ENCODE measurements at places on chromosomes 12 and 14. TPM values are rescaled to one million over a fixed set of nuclear protein-coding genes. Genes with fewer than 3 reads are reported as not detected.

DNA sequence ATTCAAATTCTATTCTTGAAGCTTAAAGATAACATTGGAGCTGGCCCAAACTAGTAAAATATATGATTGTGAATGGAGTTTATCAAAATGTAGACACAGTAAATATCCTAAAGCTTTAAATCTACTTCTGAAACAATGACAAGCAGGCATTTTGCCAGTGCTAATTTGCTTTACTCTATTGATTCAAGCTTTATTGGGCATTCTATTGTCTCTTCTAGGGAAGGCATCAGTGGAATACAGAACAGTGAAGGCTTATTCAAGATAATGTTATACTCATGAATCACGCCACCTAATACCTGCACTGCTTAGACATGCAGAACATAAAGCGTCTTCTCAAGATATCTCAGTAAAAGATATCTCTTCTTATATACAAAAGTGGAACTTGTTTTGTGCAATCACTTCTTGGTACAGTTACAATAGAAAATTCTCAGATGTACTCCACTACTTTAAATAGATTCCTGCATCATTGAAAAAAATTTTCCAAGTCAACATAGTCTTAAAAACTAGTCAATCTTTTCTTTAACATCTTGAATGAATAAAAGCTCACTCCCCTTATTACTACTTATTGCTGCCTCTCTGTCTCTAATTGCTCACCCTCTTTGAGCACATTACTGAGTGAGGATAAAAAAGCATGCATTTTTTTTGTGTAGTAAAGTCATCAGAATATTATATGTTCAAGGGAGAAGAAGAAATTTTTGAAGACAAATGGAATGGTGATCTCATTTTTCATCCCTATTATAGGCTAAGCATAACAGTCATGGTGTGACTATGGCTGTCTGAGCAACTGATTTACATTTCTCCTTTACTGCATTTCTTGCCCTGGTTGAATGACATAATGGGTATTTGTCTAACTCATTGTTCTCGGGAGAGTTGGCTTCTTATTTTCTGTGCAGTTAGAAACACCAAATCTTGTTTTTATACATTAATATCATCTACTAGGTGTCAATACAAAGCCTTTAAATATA, 98.0 kb upstream of the E2F7 start:
- peak; percentile 27 for DNase-seq

DNA sequence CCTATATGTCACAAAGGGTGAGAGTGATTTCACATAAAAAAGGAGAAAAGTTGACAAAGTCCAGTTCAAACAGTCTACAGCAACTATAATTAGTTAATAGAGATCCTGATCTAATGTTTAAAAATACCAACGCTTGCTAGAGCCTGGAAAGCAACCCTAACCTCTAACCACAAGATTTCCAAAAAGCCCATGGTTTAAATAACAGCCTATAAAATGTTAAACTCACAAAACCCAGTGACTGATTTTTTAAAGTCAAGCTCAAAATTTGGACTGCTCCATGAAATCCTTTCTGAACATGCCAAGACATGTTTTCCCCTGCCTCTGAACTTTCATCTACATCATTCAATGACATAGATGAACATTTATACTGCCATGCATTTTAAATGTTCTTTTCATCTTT, 81.6 kb downstream of the PLEKHG7 start:
- peak; percentile 18 for DNase-seq

The DLGAP5 gene
- total RNA-seq, result 11.0 TPM

DNA sequence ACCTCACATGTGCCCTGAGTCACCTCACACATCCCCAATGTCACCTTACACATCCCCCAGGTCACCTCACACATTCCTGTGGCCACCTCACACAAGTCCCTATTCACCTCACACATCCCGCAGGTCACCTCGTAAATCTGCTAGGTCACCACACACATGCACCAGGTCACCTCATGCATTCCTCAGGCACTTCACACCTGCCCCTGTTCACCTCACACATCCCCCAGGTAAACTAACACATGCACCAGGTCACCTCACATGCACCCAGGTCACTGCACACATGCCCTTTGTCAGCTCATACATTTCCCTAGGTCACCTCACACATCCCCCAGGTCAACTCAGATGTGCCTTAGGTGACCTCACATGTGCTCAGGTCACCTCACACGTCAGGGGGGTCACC, 639.8 kb downstream of the TMEM121 start:
- DNase-seq, result no peak

- DNase-seq, result no peak
These were observed 776.0 kb downstream of the C12orf50 start for GRCh38 chr12:87253157-87253556.

DNA sequence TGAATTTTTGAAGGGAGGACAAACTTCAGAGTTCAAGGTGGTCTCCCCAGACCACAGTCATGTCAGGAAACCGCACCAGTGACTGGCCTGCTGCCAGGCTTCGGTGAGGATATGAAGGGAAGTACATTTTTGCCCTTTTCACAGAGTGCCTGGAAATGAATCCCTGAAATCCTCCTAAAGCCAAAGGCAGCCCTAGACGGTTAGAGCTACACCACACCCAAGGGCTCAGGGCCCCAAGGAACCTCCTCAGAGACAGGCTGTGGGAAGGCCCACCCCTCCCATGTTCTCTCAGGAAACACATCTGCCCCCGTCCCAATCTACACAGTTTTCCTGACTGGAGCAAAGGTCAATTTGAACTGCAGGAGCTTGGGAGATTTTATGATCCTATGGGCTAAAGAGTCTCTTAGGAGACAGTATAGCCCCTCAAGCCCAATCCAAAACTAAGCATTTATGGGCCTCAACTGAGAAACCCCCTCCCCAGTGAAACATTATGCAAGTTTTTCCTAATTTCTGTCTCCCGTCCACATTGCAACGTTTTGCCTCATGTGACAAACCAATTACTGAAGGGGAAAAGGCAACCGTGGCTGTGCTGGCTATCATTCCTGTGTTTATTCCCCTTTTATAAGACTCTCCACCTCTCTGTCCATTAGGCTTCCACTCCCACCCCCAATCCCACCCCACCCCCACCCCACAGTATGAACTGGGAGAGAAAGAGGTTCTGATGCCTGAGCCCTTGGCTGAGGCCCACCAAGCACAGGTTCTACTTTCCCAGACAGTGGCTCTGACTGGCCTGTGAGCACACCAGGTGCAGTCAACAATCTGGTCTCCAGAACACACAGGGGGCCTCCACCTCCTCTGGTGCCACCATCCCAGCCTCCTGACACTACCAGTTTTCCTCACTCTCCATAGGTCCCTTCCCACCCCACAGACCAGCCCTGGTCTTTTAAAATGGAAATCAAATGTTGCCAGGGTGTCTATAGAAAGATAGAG, 9.6 kb upstream of the RNASE1 start:
- no peak for DNase-seq

GRCh38 chr12:121036810-121037326, 2.2 kb downstream of the OASL start:
- DNase-seq, result peak; percentile 92

The NKX2-1 gene
- total RNA-seq, result not detected

- DNase-seq, result no peak
These were observed 27.6 kb downstream of the SBNO1 start for GRCh38 chr12:123337070-123337469.

DNA sequence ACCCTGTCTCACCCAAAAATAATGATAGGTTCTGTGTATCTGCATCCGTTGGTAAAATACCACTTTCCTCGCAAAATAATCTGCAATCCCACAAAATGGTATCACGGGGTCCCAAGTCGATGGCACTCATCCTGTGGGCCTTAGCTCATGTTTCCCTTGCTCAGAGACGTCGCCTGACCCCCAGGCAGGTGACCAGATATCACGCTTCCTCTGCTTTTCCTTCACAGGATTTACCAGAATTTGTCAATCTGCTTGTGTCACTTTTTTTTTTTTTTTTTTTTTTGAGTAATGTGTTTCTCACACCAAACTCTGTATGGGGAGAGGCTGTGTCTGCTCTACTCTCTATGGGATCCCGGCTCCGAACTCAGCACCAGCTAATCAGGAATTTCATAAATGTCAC, 162.7 kb downstream of the PRKCH start:
- no peak for DNase-seq

The PGAM5 gene
- total RNA-seq, result 26.1 TPM

- no peak for DNase-seq
These were observed 1.3 kb downstream of the ATP2A2 start for GRCh38 chr12:110282300-110282860.

DNA sequence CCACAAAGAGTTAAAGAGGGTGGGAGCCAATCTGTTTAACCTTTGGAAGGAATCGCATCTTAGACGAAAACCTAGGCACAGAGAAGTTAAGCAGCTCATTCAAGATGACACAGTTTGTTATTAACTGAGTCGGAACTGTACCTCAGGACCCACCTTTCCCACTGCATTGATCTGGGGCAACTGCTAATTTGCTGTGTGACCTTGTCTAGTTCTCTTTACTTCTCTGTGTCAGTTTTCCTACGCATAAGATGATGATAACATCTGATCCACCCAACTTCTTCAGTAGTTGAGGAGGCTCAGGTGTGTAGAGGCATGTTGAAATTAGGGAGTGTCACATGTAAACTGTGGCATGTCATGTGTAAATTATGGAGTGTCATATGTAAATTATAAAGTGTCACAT, 186.2 kb downstream of the ZFP36L1 start:
- DNase-seq, result no peak

DNA sequence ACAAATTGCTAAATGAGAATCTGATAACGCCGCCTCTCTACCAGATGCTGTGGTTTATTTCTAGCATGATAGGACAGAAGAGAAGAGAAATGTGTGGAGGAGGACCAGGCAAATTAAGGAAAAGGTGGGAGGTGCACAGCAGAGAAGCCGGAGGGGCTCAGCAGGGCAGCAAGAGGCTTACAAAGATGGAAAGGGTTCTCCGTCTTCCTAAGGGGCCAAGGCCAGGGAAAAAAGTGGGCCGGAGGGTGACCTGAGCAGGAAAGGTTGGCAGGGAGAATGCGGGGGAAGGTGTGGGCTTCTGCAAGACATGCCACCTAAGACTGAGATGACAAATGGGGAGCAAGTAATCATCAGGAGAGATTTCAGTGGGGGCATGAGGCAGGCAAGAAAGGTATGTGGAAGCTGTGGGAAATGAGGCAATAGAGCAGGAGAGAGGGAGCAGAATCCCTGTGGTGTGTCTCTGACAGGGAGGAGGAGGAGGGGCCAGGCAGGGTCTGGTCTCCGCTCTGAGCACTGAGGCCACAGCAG, 18.7 kb downstream of the MANSC1 start:
- DNase-seq, result no peak

The RIPK3 gene
- total RNA-seq, result 2.2 TPM

DNA sequence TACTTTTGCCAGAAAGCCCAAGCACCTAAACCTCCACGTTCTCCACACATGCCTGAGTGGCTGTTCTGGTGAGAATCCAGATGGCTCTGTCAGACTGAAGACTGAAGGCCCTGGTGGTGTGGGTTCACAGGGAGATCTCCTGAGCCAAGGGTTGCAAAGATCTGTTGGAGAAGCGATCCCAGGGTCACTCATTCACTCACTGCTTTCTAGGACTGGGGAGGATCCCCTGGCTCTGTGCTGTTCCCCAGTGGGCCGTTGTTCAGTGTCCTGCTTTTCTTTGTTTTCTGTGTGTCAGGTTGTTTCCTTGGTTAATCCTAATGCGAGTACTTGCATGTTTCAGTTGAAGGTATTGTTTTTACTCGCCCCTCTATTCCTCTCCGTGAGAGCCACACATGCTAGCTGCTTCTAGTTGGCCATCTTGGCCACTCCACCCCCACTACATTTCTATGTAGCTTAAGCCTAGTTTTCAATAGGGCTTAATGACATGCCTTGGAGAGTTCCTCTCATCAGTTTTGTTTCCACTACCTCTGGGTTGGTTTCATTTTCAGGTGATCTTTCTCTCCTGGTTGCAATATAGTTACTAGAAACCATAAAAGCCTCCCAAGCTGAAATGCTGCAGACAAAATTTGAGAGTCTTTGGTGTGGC, 144.5 kb upstream of the SLC38A2 start:
- no peak for DNase-seq

GRCh38 chr14:49954171-49954631, 61.3 kb downstream of the ARF6 start:
- DNase-seq, result peak; percentile 83

The RFLNA gene
- total RNA-seq, result 4.9 TPM

All from GM23248 (cell line).